Activated B cell treated with CpG ODN at 0.5 μM for 24 hours (primary cell): ENCODE measurements at places on chromosomes 1 and 21. TPM values are rescaled to one million over a fixed set of nuclear protein-coding genes. Genes with fewer than 3 reads are reported as not detected.

The ILDR2 gene
- 1.00 and 1.2 TPM in 2 replicates for total RNA-seq

The PADI1 gene
- total RNA-seq, result not detected in 2 replicates

The OR2L3 gene
- total RNA-seq, result not detected in 2 replicates

The ARID1A gene
- total RNA-seq, result 116 and 142 TPM in 2 replicates

The CHD5 gene
- 0.31 and 0.49 TPM in 2 replicates for total RNA-seq

The AK4 gene
- 1.6 and 1.8 TPM in 2 replicates for total RNA-seq

The SH2D2A gene
- total RNA-seq, result 1.7 and 2.3 TPM in 2 replicates

The HUNK gene
- total RNA-seq, result 0.51 and 1.5 TPM in 2 replicates

The GBP5 gene
- 19.9 and 22.8 TPM in 2 replicates for total RNA-seq

GRCh38 chr1:211323156-211324063, 3.2 kb upstream of the TRAF5 start:
- DNase-seq, result no peak

GRCh38 chr1:16677552-16678431, 11.0 kb upstream of the RNU1-3 start:
- no peak for DNase-seq

DNA sequence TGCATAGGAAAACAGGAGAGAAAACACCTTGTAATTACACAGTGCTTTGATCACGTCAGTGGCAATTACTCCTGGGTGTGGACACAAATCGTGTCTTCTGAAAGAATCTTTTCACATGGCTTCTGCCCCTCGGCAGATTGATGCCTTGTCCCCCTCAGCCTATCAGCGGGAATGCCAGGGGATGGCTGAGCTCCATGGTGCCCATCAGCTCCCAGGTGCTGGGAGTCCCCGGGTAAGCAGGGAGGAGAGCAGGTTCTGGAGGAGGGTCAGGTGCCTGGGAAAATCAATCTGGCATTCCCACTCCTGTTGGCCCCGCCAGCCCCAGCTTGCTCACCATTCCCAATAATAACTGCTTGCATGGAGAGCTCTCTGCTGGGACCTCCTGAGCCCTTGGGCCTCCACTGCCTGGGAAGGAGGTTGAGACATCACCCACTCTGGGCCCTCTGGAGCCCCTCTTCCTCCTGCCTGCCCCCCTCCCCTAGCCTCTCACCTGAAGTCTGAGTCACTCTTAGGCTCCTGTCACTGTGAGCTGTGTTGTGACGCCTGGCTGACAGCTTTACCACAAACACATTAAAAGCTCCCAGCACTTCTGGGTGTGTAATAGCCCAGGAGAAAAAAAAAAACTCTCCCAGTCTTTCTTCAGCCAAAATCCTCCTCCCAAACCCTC, 4.9 kb downstream of the CAMK2N1 start:
- DNase-seq, result no peak

GRCh38 chr1:37146071-37146470, 111.8 kb upstream of the GRIK3 start:
- DNase-seq, result no peak

GRCh38 chr21:39576518-39577128, 36.1 kb upstream of the B3GALT5 start:
- no peak for DNase-seq

GRCh38 chr1:176501599-176501998, 38.6 kb downstream of the PAPPA2 start:
- no peak for DNase-seq

- DNase-seq, result no peak
Measured at GRCh38 chr1:203251466-203251865, 22.0 kb upstream of the CHIT1 start.

- no peak for DNase-seq
Measured at GRCh38 chr1:174284052-174284451, 124.7 kb downstream of the RABGAP1L start.

GRCh38 chr1:81824759-81825158, 24.0 kb downstream of the ADGRL2 start:
- DNase-seq, result no peak

DNA sequence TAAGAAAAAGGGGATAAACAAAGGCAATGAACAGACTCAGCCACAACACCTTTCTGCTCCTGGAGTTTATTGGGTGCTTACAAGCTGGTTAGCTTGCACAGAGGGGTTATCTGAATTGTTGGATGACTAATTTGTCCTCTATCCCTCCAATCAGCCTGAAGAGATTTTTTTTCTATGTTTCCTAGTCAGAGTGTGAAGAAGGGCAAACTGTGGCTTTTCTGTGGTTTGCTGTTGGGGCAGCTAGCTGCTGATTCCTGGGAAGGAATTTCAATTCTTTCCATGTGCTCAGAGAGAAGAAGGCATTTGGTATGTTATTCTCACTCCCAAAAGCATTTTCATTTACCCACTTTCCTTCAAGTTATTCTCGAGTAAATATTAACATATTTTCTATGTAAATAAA, 48.6 kb downstream of the PCP4 start:
- DNase-seq, result no peak
